ENCODE measurements at places on chromosomes 11 and 22.

DNA sequence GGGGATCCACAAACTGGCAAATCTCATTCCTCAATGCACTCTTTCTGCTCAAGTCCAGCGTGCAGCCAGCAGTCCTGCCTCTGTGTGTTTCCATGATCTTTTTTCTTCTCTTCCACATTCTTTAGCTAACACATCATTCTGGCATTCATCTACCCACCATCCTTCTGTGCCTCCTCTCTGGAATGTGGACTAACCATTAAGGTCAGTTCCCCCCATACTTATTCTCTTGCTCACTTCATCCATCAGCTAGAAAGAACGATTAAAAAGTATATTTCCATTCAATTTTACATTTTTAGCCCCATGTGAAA lies 7.8 kb downstream of the KIRREL3 start:
- DNase-seq, result no peak

DNA sequence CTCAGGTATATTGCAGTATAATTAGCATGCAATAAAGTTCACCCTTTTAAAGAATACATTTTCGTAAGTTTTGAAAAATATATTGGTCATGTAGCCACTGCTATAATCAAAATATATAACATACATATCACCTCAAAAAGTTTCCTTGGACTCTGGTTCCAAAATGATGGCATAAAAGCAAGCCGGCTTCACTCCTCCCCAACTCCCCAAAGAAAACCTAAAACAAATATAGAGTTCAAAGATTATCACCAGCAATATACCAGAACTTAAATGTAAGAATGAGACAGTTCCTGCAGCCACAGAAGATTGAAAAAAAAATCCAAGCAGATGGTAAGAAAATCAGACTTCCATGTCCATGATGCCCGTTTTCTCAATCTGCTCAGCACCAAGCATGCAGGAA lies 104.3 kb downstream of the APIP start:
- no peak for DNase-seq

DNA sequence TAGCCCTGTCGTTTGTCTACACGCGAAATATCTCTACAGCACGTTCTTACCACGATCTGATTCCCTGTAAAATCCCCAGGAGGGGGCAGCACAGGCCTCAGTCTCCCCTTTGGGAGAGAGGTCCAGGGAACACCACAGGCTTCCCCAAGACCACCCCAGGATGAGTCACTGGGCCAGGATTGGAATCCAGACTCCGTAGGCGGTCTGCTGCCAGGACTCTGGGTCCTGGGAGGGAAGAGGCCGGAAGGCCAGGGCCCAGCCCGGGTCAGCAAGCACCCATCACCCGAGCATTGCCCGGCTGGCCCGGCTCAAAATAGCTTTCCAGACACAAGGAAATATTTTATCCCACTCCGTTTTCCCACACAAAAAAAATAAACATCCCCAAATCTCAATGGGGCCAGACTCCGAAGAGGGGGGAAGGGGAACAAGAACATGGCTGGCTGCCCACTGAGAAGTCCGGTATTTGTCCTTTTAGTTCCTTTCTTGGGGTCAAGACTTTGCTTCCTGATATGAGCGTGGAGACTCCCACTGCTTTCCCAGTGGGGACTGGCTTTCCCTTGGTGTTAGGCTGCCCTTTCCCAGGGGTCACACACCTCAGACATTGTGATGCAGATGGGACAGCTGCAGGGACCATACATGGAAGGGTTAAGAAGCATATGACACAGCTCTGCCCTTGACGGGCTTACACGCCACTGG lies 91.3 kb downstream of the LRRC32 start:
- no peak for DNase-seq

DNA sequence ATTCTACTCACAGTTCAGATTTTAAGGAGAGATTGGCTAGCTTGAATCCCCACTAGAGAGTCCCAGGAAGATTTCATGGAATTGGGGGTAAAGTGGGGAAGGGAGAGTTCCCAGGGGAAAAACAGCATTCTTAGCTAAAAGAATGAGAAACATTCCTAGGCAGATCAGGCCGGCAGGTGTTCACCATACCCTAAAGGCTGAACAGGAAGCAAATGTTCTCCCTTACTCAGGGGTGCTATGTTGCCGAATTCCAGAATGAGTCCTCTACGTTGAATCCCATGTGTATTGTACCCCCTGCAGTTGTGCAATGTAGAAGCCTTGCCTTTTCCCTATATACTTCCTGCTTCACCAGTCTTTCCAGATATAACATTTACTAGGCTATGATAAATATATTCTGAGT lies 135.2 kb upstream of the NCAM1 start:
- no peak for DNase-seq

GRCh38 chr11:94184846-94185245 lies 56.2 kb downstream of the PANX1 start:
- DNase-seq, result no peak

DNA sequence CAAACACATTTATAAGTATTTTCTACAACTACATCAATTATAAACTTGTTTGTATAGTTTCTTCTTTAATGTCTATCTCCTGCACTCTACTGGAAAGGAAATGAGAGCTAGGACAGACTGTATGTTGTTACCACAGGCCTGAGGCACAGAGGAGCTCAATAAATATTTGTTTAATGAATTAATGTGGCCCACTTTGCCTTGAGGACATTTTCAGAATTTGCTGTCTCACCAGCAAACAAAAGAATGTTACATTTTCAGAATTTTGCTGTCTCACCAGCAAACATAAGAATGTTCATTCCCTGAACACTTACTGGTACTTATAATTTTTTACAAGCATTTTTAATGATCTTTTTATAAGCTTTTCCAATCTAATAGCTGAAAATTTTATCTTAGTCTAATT lies 41.9 kb upstream of the WNT7B start:
- DNase-seq, result no peak

DNA sequence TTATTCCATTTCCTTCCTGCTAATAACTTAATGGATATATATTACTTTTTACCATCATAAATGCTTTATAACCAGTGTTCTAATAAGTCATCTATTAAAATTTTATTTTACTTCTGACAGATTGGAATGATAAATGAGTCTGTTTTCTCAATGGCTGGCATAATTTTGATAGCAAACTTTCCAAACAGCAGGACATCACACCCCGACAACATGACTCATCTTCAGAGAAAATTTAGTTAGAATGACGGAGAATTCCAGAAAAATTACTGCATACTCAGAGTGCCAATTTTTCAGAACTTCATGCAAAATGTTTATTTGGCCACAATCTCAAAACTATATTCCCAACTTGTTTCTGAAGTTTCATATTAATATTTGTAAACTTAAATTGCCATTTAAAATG lies 174.4 kb downstream of the SWAP70 start:
- DNase-seq, result no peak

- DNase-seq, result no peak
Observed at GRCh38 chr11:130202818-130203689, 43.5 kb downstream of the ST14 start.

GRCh38 chr11:69567951-69568808 lies 72.8 kb upstream of the CCND1 start:
- no peak for DNase-seq

- no peak for DNase-seq
Observed at GRCh38 chr11:76270389-76270788, 64.1 kb upstream of the WNT11 start.

GRCh38 chr11:19392847-19393518 lies 152.2 kb upstream of the E2F8 start:
- no peak for DNase-seq

DNA sequence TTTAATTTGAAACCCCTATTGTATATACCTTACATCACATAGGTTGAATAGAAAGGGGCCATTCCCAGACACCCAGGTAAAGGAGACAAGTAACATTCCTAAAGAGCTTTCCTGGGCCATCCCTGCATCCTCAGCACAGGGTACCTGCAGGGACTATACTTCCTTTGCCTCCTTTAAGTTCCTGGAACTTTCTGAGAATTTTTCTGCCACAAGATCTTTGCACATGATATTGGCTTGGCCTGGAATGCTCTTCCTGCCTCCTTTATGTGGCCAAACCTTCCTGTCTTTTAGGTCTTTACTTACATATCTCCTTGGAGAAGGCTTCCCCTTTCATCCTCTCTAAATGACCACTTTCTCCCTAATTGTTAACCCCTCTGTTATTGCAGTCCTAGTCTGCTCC lies 7.9 kb upstream of the AMOTL1 start:
- DNase-seq, result no peak

GRCh38 chr11:89521294-89521693 lies 30.1 kb upstream of the NOX4 start:
- no peak for DNase-seq

- DNase-seq, result peak; percentile 73
Observed at GRCh38 chr22:30634471-30635233, 929 bp upstream of the SLC35E4 start.

DNA sequence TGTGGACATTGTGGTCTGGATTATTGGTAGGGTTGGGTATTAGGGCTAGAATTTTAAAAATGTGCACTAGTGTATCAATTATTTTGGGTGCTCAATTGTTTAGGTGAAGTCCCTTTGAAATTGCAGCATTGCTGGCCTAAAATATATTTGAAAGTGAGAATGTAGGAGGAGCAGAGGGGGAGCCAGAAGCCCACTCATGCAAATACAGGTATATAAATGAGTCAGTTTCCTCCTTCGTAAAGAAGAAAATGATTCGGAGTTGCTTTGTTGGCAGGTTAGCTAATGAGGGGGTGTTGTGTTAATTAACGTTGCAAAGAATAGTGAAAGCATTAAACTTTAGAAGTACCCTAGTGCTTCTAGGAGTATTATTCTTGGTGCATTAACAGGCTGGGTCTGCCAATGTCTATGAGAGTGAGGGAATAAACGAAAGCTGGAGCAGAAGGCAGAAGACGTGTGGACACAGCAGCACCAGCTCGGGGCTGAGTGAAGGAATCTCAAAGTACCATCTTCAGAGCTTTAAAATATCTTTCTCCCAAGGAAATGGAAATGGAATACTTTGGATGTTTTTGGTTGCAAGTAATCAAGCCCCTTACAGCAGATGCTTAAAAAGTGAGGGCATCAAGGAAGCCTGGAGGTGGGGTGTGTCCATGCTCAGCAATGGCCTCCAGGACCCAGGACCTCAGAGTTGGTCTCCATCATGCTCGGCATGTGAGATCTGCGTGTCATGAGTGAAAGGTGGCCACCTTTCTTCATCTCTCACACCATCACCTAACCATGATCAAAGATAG lies 522.9 kb downstream of the NTM start:
- DNase-seq, result no peak

DNA sequence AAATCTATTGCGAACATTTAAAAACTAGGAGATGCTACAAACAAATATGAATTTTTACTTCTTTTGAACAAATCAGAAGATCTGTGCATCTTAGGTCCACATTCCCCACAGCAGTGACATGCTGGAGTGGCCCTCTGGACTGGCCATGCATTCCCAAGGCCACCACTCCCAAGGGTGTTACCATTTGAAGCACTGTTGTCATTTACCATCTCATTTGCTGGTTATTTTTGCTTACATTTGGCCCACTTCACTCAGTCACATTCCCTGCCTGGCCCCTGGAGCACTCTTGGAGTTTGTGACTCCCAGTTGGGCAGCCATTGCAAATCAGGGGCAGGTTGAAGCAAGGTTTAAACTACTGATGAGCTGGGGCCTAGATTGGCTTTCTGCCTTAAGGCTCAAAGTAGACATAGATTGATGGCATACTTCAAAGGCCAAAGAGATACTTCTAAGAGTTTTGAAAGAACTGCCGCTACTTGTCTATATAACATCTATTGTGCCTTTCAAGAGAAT lies 8.5 kb upstream of the ZNRF3 start:
- DNase-seq, result no peak

DNA sequence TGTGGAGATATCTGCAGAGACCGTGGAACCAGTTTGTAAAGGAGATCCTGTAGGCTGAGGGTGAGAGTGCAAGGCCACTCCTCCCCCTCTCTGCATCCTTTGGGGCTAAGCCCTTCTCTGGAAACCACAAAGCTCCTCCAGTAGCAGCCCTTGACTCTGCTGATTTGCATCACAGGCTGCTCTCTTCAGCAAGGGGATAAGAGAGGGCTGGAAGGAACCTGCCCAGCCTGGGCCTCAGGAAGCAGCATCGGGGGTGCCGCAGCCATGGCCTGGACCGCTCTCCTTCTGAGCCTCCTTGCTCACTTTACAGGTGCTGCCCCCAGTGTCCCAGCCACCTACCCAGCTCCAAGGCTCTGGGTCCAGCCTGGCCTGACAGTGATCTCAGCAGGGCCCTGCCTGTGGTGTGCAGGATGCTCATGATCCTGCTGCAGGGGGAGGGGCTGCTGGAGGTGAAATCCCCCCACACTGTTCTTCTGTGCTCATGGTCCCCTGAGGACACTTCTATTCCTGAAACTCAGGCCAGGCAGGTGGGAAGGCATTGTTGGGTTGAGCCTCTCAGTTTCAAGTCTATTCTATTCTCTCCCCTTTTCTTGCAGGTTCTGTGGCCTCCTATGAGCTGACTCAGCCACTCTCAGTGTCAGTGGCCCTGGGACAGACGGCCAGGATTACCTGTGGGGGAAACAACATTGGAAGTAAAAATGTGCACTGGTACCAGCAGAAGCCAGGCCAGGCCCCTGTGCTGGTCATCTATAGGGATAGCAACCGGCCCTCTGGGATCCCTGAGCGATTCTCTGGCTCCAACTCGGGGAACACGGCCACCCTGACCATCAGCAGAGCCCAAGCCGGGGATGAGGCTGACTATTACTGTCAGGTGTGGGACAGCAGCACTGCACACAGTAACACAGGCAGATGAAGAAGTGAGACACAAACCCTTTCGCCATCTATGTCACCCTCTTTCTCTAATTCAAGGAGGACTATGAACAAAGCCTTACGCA lies 68.5 kb upstream of the IGLL5 start:
- DNase-seq, result no peak

DNA sequence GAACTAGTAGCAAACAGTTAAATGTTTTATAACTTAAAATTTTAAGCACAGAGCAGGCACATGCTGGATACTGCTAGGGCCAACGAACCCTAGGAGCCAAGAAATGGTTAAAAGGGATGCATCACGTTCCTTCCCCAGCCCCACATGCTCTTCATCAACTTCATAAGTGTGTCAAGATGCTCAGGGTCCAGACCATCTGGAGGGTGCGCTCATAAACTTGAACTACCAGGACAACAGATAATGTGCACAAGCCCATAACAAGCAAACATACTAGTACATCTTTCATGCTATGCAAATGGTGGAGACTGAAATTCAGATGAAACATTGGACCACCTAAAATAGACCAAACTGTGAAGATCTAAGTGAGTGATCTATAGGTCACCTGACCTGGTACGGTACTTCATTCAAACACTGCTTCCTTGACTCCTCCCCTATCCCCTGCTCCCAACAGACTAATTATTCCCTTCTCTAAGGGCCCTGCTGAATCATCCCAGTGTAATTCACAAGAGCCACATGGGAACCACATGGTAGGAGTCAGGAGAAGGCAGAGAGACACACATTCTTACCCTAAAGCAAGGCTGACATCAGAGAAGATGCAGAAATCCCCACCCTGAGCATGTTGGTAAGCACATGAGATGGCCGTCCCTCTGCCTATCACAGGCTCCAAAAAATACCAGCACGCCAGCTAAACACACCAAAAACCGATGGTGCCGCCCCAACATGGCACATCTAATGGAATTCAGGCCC lies 83.9 kb downstream of the ETS1 start:
- DNase-seq, result no peak

Measured in NCI-H446 treated with DMSO at 0.1 percent for 48 hours (cell line).